NCI-H774 (cell line): ENCODE measurements at places on chromosomes 6 and 20.

DNA sequence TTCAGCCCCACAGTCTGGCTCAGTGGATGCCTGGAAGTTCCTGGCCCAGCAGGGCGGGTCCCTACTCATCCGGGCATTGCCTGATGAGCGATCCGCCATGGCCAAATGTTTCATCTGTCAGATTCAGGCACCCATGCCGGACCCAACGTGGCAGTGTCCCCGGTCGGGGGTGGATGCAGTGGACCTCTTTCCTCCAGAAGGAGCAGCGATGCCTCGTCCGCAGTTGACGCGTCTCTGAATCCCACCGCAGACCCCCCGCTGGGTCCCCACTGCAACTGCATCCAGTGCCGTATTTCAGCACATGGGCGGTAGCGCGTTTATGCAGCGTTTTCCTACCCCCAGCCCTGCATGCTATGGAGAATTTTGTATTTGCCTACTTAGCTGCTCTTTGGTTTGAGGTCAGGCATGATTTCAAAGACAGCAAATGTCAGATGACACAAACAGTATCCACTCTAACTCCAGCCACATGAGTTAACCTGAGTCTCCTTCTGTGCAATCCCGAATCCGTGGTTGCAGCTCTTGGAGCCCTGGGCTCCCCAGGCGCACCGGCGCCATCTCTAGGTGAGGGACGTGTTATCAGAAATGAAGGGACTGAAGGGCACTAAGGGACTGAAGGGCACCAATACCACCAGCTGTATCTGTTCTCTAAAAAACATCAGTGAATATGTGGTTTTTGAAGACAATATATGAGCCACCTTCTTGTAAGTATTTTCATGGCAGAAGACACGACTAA lies 72.6 kb upstream of the THBS2 start:
- peak; percentile 46 for DNase-seq

DNA sequence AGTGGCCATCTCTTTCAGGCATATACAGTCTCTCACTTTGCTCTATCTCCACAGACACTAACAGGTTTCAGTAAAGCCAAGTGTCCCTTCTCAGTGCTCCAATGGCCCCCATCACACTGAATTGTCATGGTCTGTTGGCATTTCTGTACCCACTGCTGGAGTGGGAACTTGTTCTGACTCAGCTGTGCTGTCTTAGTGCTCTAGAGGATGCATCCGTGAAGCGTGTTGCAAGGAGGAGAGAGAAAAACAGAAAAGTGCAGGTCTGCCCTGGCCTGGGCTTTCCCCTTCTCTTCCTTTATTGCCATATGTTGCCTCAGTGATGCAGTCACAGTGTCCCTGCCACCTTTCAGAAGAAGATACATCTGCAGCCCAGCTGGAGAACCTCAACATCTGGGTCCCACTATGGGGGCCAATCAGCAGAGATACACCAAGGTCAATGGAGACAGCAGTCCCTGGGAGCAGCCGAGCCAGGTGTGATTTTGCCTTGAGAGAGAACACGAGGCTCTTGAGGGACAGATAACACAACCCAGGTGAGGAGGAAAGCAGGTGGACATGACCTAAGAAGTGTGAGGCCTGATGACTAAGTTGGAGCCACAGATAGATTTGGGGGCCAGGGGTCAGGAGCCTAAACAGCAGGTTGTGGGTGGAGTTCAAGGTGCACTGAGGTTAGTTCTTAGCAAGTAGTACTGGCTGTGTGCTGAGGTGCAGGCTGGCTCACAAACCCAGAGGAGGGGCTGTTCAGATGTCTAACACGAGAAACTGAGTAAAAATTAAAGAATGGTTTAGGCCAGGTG lies 5.6 kb upstream of the PLCG1 start:
- no peak for DNase-seq

- DNase-seq: peak; percentile 16
Measured at GRCh38 chr6:167828325-167828956, 1.7 kb downstream of the AFDN start.

DNA sequence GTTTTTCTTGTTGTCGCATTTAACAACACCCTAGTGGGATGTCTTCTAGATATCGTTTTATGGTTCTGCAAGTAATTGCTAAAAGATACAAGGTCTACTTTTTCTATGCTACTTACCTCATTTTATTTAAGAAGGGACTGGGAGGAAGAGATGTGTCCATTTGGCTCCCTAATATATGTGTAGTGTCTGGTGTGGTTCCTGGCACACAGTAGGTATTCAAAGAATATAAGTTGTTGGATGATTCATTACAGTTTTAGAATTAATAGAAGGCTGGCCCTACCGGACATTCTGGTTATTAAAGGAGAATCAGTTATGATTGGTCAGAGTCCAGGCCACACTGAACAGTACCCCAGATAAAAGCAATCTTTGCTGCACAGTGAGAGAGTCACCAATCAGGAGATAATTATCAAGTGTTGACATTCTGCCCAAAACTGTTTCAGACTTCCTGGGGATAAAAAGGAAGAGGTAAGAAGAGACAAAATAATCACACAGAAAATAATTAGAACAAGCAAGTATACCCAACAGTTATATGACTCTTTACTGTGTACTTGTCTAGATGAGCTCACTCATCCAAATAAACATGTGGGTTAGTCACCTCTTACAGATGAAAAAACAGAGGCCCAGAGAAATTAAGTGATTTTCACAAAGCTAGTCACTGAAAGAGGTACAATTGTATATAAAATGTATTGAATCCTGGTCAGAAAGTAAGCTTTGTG lies 7.0 kb downstream of the TMEM244 start:
- DNase-seq: no peak

GRCh38 chr6:101760843-101761621 lies 367.5 kb downstream of the GRIK2 start:
- DNase-seq: no peak

GRCh38 chr20:911882-912600 lies 4.1 kb downstream of the ANGPT4 start:
- DNase-seq: no peak

DNA sequence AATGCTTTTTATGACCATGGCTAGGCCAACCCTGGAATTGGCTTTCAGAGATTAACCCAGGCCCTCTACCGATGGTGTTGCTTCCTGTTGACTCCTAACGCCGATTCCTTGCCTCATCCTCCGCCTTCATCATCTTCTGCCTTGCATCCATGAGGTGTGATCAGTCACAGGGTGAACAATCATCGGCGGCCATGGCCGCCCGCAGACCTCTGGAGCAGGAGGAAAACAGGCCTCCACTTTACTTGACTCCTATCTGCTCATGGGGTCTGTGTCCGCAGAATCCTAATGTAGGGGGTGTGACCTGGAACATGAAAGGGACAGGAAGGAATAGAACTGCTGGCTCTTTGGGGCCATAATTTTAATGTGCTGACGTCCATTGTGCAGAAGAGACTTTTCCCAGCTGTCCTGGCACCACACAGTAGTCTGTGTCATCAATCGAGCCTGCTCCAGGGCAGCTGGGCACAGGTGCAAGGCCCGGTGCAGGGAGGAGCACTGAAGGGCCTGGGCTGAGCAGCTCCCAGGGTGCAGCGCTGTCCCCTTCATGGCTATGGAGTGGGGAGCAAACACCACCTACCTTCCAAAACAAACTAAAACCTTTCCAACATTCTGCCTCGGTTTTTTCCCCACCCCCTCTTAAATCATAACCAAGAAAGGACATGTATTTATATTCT lies 8.0 kb downstream of the SLC22A3 start:
- DNase-seq: peak; percentile 14

DNA sequence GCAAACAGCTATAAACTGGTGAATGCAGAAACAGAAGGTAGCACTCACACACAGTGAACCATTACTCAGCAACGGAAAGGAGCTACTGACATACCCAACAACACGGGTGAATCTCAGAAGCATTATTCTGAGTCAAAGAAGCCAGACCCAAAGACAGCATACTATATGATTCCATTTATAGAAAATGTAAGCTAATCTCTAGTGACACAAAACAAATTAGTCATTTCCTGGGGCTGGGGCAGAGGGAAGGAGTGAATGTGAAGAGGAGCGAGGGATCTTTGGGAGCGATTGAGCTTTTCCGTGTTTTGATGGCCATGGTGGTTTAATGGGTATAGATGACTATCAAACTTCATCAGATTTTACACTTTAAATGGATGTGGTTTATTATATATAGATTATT lies 614.6 kb downstream of the DHX35 start:
- DNase-seq: no peak

- no peak for DNase-seq
Measured at GRCh38 chr6:150640556-150641209, 41.0 kb downstream of the PLEKHG1 start.

- DNase-seq: no peak
Measured at GRCh38 chr6:41575598-41575997, 29.4 kb downstream of the FOXP4 start.

- no peak for DNase-seq
Measured at GRCh38 chr6:3724451-3725144, 26.9 kb downstream of the PXDC1 start.

DNA sequence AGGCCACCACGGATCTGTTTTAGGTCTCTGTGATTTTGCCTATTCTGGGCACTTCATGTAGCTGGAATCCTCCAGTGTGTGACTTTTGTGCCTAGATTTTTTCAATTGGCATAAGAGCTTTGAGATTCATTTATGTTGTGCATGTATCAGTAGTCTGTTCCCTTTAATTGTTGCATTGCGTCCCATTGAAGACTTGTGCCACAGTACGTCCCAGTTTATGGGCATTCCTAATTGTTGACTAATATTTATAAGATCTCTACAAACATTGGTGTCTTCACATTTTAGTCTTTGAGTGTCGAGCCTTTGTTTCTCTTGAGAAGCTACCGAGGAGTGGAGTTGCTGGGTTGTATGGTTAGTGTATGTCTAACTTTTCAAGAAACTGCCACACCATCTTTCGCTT lies 704 bp upstream of the FAM210B start:
- DNase-seq: no peak

GRCh38 chr6:37570482-37571133 lies 70.9 kb upstream of the CCDC167 start:
- DNase-seq: no peak

GRCh38 chr20:31566319-31566657 lies 38.8 kb upstream of the ID1 start:
- no peak for DNase-seq

GRCh38 chr6:42520786-42521607 lies 42.8 kb upstream of the UBR2 start:
- DNase-seq: no peak

DNA sequence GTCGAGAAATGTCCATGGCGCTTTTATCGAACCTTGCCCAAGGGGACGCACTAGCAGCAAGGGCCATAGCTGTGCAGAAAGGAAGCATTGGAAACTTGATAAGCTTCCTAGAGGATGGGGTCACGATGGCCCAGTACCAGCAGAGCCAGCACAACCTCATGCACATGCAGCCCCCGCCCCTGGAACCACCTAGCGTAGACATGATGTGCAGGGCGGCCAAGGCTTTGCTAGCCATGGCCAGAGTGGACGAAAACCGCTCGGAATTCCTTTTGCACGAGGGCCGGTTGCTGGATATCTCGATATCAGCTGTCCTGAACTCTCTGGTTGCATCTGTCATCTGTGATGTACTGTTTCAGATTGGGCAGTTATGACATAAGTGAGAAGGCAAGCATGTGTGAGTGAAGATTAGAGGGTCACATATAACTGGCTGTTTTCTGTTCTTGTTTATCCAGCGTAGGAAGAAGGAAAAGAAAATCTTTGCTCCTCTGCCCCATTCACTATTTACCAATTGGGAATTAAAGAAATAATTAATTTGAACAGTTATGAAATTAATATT lies 115.7 kb downstream of the TMEM242 start:
- DNase-seq: no peak

DNA sequence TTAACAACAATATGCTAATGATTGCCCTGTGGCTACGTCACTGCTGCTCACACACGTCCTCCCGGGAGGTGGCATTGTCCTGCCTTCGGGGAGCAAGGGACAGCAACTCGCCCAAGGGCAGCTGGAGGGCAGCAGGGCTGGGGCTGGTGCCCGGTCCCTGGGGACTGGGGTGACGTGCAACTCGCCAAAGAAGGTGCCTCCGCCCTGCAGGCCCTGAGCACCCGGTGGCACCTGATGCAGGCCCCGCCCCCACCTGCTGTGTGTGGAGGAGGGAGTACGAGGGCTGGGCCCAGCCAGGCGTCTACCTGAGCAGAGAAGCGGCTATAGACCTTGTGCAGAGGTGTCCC lies 64.8 kb upstream of the SLCO4A1 start:
- no peak for DNase-seq
